ENCODE measurements at places on chromosomes 6 and 20. TPM values are rescaled to one million over a fixed set of nuclear protein-coding genes. Genes with fewer than 3 reads are reported as not detected.

SDCBP2 gene
- total RNA-seq, result 10.8 TPM

GPLD1 gene
- 3.6 TPM for total RNA-seq

GSTA3 gene
- 2.1 TPM for total RNA-seq

GINS1 gene
- 0.92 TPM for total RNA-seq

PPP1R16B gene
- total RNA-seq, result 13.0 TPM

DNA sequence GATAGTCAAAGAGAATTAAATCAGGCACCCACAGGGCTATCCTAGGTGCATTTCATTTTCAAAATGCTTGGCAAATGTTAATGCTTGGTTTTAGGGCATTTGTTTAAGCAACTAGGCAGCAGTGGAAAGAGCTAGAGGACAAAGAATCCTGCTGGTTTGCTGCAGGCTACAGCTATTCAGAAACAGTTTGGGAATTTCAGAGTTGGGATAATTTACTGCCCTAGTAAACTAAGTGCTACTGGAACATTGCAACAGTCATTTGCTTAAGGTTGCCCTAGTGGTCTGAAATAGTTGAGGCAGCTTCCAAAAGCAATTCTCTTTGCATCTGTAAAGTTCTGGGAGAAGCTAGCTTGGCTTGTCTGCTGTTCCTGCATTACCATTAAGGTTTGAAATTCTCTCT, 312.7 kb downstream of the LAMA2 start:
- DNase-seq, result no peak

DNA sequence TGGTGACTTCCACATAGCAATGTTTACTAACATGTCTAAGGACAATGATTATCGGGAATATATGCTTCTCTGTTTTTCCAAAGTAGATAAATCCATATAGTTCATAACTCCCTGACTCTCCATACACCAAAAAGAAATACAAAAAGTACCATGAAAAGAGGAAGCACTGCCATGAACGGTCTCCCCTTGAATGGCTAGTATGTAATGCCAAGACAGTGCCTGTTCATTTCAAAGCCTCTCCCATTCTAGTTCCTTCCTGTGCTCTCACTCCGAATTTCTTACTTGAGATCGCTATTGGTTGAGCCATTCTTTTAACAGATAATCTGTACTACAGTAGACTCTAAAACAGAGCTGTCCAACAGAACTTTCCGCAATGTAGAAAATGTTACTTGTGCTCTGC, 54.8 kb upstream of the EDN1 start:
- no peak for DNase-seq

Measured in lower lobe of right lung (tissue), 2 donors.